Left lobe of liver (tissue), 2 donors: ENCODE measurements at places on chromosomes 12 and 14. TPM values are rescaled to one million over a fixed set of nuclear protein-coding genes. Genes with fewer than 3 reads are reported as not detected.

- no peak for DNase-seq
These were observed 66.0 kb upstream of the NRXN3 start for GRCh38 chr14:78104160-78104559.

Gene RILPL2
- total RNA-seq, result 2.7 TPM

Gene PLEKHG7
- total RNA-seq, result not detected

DNA sequence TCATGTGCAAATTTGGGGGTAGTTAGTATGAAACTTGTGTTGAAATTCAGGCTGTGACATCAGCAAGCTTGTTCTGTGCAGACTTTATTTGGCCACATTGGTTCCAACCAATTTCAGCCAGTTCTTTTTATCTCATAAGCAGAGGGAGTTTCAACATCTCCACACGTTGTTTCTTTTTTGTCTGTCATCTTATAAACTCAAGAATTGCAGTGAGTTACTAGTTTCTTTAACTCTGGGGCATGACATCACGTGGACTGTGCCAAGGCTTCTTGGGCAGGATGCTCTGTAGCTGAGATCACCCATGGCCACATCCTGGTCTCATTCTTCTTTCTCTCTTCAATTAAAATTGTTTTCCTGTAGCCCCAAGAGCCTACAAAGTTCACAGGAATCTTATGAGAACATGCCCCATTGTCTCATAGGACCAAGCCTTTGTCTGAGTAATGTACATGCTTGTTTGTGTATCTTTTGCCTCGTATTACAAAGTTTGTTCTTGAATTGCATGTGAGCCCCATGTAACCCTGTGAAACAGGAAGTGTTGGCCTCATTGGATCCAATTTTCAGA is 982.0 kb upstream of the TMEM132C start:
- DNase-seq, result no peak

- DNase-seq, result peak; percentile 82
These were observed 3.0 kb downstream of the IFI27 start for GRCh38 chr14:94113490-94113889.

Gene INSM2
- not detected for total RNA-seq
